Esophagus squamous epithelium (tissue), 5 donors: ENCODE measurements at places on chromosomes 7 and 10.

- H3K4me3 ChIP-seq, result no peak overlapping the region
- no peaks in the 10 kb centered on the region for H3K36me3 ChIP-seq
- H3K4me1 ChIP-seq, result peaks cover 16% of the 10 kb centered on the region
- H3K27ac ChIP-seq, result no peak overlapping the region
- H3K27me3 ChIP-seq, result no peaks in the 10 kb centered on the region
- DNase-seq, result no peak
Observed at GRCh38 chr7:1025743-1026581, 18.4 kb upstream of the GPR146 start.

DNA sequence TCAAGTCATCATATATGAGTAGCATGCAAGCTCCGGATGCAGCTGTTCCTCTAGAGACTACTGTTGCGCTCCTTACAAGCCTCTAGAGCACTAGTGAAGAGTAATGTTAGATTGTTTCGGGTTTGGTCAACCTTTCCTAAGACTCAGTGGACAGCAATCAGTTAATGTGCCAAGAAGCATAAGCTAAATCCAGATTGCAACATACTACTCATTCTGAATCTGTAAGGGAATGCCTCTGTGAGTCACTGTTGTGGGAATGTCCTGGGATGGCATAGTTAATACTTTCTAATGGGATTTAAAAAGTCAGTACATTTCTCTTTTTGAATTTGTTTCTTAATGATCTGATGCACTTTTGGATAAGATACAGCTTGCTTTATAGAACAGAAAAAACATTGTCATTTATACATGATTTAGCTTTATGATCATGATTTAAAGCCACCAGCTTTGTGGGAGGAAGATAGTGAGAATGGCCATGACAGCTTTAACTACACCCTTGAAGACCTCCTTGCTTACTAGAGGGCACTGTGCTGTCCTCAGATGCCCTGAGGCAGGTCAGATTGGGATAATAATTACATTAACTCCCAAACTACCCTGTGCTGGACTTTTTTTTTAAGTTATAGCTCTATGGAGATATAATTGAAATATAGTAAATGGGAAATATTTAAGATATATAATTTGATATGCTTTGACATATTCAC lies 138.4 kb downstream of the SDK1 start:
- no peaks in the 10 kb centered on the region for H3K27me3 ChIP-seq
- no peak overlapping the region for H3K4me3 ChIP-seq
- peaks cover 3% of the 10 kb centered on the region for H3K4me1 ChIP-seq
- DNase-seq, result no peak

DNA sequence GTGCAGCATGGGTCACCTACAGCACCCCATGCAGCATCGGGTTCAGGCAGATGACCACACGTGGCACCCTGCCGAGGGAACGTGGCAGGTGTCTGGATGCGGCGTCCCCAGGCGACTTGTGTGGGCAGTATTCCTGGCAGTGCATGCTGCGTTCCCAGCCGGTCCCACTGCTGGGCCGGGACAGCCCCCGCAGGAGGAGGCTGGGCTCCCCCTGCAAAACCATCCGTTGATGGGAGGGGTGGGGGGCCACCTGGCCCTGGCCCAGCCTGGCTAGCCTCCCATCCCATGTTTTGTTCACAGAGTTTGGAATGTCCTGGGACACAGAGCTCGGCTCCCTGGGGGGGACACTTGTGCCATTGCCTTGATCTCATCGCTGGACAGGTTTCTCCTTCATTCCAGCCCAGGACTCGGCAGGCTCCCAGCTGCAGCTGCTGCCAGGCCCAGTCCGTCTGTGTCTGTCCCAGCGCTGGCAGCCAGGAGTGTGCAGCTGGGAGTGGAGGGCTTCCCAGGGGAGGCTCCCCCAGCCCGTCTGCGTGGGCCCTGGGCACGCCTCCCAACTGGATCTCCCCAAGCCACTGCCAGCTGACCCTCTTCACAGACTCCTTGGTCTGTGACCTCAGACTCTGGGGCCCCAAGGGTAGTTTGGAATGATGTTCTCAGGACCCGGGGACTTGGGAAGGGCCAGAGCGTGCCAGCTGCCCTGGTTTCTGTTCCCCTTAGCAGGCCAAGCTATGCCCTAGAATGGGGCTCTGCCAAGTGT lies 32.6 kb downstream of the TMEM270 start:
- H3K27me3 ChIP-seq, result no peaks in the 10 kb centered on the region
- DNase-seq, result no peak
- H3K27ac ChIP-seq, result peak overlapping the region; percentile 52

GRCh38 chr10:30812018-30812851 lies 182.7 kb upstream of the LYZL2 start:
- peak overlapping the region; percentile 33 for H3K27ac ChIP-seq
- no peaks in the 10 kb centered on the region for H3K36me3 ChIP-seq
- H3K27me3 ChIP-seq, result no peaks in the 10 kb centered on the region
- no peaks in the 10 kb centered on the region for H3K4me1 ChIP-seq

GRCh38 chr10:26665080-26666048 lies 32.1 kb upstream of the PDSS1 start:
- H3K27me3 ChIP-seq, result no peaks in the 10 kb centered on the region
- H3K4me3 ChIP-seq, result no peak overlapping the region
- DNase-seq, result no peak
- H3K27ac ChIP-seq, result no peak overlapping the region
- H3K4me1 ChIP-seq, result no peaks in the 10 kb centered on the region

DNA sequence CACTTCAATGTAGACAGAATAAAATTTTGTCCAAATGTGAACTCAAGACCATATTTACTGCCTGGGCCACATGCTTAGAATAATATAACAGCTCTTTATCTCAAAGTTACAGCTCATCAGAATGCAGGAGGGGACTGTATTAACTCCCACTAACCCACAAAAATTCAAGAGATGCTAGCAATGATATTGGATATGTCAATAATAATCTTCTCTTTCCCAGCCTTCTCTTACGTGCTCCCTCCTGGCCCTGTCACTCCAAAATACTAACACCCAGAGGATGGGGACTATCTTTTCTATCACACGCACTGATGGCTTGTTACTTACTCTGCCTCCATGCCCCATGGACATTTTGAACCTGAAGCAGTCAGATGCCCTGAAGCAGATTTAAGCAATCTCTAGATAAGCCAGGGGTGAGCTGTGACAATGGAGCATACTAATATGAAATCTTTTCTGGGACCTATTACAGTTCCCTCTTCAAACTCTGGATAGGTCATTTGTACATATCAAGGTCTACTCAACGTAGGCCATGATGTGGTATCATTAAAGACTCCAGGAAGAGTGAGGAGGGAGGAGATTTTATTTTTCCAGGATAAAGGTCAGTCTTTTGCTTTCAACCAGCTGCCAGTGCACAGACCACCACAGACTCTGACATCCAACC lies 803.0 kb downstream of the GRM8 start:
- no peaks in the 10 kb centered on the region for H3K27me3 ChIP-seq
- no peaks in the 10 kb centered on the region for H3K36me3 ChIP-seq
- H3K4me1 ChIP-seq, result no peaks in the 10 kb centered on the region
- H3K27ac ChIP-seq, result no peak overlapping the region
- DNase-seq, result no peak

DNA sequence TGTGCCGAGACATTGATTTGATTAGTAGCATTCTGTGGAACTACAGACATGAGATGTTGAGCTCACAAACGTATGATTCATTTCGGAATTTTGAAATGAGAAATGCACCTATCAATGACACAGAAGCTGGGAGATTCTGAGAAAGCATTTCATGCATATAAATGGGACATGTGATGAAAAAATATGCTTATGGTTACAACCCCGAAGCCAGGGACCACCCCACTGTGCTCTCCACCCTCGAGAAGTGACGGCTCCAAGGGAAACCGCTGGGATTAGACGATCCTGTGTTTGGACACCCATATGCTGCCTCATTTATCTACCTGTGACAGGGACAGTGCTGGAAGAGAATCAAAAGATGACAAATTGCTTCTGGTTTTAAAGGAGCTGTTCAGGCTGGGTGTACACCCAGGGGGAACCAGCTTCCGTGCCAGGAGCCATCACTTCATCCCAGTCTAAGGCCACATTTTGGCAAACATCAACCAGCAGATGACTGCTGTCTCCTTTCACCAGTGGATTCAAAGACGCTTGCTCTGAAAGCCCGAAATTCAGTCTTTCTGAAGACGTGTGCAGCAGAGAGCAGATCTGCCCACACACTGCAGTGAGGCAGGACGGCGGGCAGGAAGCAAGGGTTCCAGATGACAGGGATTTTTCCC lies 109.9 kb downstream of the ATXN7L1 start:
- DNase-seq, result no peak
- no peak overlapping the region for H3K4me3 ChIP-seq
- no peak overlapping the region for H3K27ac ChIP-seq
- no peaks in the 10 kb centered on the region for H3K36me3 ChIP-seq
- no peaks in the 10 kb centered on the region for H3K27me3 ChIP-seq
- H3K4me1 ChIP-seq, result no peaks in the 10 kb centered on the region

DNA sequence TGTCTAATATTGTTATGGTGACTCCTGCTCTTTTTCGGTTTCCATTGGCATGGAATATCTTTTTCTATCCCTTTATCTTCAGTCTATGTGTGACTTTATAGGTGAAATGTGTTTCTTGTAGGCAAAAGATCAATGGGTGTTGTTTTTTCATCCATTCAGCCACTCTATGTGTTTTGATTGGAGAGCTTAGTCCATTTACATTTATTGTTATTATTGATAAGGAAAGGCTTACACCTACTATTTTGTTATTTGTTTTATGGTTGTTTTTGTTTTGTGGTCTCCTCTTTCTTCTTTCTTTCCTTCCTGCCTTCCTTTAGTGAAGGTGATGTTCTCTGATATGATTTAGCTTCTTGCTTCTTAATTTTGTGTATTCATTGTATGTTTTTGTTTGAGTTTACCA lies 414.3 kb downstream of the ADRA2A start:
- H3K27me3 ChIP-seq, result no peaks in the 10 kb centered on the region
- no peak for DNase-seq
- H3K4me1 ChIP-seq, result no peaks in the 10 kb centered on the region
- no peak overlapping the region for H3K27ac ChIP-seq

GRCh38 chr10:14523286-14523685 lies 192.6 kb upstream of the FRMD4A start:
- no peak for DNase-seq
- H3K27ac ChIP-seq, result no peak overlapping the region
- H3K4me3 ChIP-seq, result no peak overlapping the region
- no peaks in the 10 kb centered on the region for H3K4me1 ChIP-seq
- no peaks in the 10 kb centered on the region for H3K36me3 ChIP-seq
- no peaks in the 10 kb centered on the region for H3K27me3 ChIP-seq

DNA sequence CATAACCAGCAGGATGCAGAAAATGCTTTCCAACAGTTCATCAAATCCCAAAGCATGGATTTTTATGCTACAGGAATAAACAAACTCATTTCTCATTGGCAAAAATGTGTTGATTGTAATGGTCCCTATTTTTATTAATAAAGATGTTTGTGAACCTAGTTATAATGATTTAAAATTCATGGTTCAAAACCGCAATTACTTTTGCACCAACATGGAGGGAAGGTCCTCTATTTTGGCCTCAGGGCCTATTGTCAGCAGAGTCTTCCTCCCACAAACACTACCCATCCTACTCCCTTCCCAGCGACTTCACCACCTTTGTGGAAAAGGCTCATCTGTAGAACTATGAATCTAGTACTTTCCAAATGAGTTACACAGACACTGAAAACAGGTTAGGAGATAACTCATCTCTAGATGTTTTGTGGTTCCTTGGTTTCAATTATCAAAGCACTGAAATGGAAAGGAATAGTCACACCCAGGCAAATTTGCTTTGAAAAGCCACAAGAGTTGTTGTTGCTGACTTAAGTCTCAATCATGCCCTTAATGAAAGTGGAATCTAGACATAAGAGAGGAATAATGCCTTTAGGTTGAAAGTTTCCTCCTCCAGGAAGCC lies 59.4 kb upstream of the FRMD4A start:
- H3K4me3 ChIP-seq, result no peak overlapping the region
- no peak for DNase-seq
- H3K27me3 ChIP-seq, result no peaks in the 10 kb centered on the region
- H3K36me3 ChIP-seq, result no peaks in the 10 kb centered on the region

GRCh38 chr7:120987280-120987679 lies 1.2 kb upstream of the CPED1 start:
- no peak for DNase-seq
- no peaks in the 10 kb centered on the region for H3K27me3 ChIP-seq
- H3K36me3 ChIP-seq, result no peaks in the 10 kb centered on the region

DNA sequence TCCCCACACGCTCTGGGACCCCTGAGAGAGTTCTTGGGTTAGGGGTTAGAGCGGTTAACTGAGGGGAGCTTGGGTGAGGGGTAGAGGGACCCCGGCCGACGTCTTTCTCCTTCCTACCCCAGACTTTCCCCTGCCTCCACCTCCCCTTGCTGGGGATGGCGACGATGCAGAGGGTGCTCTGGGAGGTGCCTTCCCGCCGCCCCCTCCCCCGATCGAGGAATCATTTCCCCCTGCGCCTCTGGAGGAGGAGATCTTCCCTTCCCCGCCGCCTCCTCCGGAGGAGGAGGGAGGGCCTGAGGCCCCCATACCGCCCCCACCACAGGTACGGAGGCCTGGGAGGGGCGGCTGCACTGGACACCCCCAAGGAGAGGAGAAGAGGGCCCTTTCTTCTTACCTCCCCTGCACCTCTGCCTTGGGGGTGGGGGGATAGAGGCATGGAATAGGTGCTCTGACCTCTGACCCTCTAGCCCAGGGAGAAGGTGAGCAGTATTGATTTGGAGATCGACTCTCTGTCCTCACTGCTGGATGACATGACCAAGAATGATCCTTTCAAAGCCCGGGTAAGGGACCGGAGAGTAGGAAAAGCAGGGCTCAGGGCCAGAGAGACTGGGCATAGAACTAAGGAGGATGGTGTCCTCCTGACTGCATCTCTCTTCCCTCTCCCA lies 1.1 kb downstream of the ZYX start:
- no peaks in the 10 kb centered on the region for H3K27me3 ChIP-seq
- H3K27ac ChIP-seq, result peak overlapping the region; percentile 93
- no peaks in the 10 kb centered on the region for H3K36me3 ChIP-seq
- H3K4me3 ChIP-seq, result peak overlapping the region; percentile 98
- no peak for DNase-seq

DNA sequence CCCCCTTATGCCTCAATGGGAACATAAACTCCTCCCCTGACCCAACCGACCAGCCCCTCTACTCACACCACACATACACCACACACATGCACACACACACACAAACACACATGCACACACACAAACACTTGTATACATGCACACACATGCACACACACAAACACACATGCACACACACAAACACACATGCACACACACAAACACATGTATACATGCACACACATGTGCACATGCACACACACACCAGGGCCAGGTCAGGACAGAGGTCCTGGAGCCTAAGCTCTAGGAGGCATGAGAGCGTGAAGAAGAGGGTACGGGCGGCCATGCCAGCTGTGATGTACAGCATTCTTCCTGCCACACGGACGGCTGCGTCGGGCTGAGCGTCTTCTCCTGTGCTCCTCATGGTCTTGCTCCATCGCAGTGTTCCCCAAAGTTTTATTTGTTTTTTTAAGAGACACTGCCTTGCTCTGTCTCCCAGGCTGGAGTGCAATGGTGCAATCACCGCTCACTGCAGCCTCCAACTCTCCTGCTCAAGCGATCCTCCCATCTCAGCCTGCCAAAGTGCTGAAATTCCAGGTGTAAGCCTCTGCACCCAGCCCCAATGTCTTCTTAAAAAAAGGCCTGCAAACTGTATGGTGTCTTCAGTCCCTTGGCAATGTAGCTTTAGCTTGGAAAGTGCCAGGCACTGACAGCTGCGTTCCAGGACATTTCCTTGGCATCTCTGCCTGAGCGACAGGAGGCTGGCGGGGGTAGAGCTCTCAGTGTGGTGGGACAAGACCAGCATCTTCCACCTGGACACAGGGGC lies 38.8 kb upstream of the INPP5A start:
- no peak for DNase-seq
- no peaks in the 10 kb centered on the region for H3K27me3 ChIP-seq
- peaks cover 35% of the 10 kb centered on the region for H3K4me1 ChIP-seq
- no peak overlapping the region for H3K4me3 ChIP-seq
- H3K27ac ChIP-seq, result no peak overlapping the region
- H3K36me3 ChIP-seq, result no peaks in the 10 kb centered on the region

GRCh38 chr7:91162436-91162835 lies 101.8 kb upstream of the FZD1 start:
- no peak overlapping the region for H3K27ac ChIP-seq
- DNase-seq, result no peak
- H3K36me3 ChIP-seq, result no peaks in the 10 kb centered on the region
